Fibroblast of upper back skin (primary cell): ENCODE measurements at places on chromosomes 2 and 18.

DNA sequence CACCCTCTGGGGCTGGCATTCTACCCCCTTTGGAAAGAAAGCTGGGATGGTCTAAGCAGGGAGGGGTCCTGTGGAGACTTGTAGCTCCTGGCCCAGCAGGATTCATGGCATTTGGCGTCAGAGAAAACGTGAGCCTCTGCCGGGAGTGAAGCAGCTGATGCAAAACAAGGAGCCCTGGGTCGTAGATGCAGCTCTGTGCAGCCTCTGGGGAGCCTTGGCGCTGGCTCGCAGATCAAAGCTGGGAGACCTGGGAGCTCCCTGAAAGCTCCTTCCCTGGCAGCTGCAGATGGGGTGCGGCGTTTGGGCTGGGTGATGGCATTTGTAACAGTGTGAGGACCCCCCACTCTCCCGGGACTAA lies 148.3 kb downstream of the KLHL29 start:
- DNase-seq: no peak

DNA sequence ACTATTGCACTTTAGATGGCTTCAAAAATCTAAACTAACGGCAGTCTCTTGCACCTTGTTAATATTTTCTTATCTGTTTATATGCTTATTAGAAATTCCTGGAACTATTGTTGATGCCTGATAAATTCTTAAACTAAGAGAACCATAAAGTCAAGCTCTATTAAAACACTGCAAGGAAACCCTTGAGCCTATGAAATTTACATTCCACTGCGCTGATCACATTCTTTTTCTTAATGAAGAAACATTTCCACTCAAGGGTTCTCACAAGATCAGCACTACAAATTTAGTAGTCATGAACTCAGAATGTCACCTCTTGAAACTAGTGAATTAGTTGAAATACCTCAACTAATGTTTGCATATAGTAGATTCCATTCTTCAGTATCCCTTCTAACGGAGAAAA lies 331.8 kb upstream of the SLC8A1 start:
- DNase-seq: no peak

GRCh38 chr2:37997629-37998028 lies 72.5 kb downstream of the RMDN2 start:
- DNase-seq: no peak

- DNase-seq: no peak
These were observed 336.6 kb downstream of the SMAD2 start for GRCh38 chr18:47593744-47594472.

DNA sequence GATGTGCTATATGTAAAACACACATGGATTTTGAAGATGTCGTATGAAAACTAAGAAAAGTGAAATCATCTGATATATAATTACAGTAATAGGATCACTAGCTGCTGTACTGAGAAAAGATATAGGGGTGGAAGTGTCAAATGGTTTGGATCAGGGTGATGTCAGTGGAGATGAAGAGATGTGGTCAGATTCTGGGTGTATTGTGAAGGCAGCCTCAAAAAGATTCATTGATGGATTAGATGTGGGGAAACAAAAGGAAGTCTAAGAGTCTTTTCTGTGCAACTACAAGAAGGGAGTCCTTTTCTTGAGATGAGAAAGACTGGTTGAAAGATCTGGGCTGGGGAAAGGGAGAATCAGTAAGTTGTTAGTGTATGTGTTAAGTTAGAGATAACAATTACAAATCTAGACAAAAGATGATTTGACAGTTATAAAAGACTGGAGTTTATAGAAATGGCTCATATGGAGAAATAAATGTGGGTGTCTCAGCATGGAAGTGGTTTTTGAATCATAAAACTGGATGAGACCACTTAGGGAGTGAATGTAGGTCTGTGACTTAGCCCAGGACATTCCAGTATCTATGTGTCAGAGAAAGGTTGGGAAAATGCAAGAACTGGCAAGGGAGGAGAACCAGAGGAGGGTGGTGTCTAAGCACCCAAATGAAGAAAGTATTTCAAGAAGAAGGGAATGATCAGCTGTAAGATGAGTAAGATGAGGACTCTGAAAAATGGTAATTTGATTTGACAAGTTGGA lies 347.4 kb downstream of the PARD3B start:
- peak; percentile 82 for DNase-seq

- no peak for DNase-seq
These were observed 8.7 kb downstream of the EPHA4 start for GRCh38 chr2:221563270-221563985.

DNA sequence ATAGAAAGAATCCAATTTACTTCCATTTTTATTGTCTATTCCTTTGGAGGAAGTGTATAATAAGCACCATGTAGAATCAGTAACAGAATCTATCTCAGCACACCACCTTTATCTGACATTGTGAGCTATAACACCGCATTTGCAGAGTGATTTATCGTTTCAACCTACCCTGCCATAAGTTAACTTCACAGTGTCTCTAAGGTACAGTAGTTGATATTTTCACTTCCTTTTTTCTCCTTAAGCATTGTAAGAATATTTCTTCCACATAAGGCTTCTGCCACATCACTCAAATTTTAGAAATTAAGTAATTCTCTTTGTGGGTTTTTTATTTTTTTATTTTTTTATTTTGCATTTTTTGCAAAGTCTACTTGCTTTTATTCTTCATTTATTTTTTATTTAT lies 107.1 kb downstream of the TMX3 start:
- DNase-seq: no peak

DNA sequence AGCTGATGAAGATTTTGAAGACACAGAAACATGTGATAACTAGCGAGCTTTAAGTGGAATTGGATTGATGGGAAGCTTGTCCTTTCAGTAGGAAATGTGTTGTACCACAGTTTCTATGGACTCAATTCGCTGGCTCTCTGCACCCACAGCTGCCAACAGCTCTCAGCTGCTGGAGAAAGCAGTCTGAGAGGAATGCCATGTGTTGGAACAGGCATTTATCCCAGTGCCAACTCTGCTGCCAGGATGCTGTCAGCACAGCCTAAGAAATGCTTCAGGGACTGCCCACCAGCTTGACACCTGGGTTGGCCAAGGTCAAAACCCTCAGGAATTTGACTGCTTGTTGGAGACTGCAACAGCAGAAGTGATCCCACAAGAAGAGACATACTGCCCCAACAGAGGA lies 193.0 kb upstream of the THSD7B start:
- DNase-seq: no peak

DNA sequence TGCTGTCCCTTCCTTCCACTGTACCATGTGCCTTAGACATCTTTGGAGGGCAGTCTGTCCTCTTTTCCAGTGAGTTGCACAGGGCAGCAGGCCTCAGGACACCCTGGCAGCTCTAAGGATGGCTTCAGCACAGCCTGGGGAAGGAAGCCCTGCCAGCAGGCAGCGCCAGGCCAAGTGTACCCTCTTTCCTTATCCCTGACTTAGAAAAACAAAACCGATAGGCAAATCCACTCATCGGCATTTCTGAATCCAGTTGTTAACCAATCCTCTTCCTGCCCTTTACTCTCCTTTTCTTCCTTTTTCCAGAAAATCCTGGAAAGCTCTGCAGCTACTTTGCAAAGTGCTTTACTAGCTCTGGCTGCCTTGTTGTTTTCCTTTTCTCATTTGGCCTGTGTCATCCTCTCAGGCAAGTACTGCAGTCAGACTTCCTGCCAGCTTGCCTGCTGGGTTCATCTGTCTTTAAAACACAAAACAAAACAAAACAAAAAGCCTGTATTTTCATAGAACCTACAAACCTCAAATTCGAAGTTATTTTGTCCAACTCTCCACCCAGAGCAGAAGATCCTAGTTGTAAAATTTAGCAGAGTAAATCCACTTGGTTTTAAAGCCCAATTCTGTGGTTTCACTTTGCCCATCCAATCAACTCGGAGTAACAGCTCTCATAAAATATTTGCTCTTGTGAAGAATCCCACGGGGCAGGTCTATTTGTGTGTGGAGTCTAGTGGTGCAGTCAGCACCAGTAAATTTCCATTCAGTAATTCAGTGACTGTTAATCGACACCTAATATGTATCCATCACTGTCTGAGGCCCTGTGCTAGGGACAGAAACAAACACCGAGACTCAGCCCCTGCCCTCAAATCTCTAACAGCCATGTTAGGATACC lies 45.2 kb downstream of the PCBP1 start:
- DNase-seq: peak; percentile 55

GRCh38 chr2:215750763-215751162 lies 262.6 kb downstream of the MREG start:
- DNase-seq: peak; percentile 53

- DNase-seq: peak; percentile 52
These were observed 411.6 kb upstream of the TCF4 start for GRCh38 chr18:55999641-56000040.

DNA sequence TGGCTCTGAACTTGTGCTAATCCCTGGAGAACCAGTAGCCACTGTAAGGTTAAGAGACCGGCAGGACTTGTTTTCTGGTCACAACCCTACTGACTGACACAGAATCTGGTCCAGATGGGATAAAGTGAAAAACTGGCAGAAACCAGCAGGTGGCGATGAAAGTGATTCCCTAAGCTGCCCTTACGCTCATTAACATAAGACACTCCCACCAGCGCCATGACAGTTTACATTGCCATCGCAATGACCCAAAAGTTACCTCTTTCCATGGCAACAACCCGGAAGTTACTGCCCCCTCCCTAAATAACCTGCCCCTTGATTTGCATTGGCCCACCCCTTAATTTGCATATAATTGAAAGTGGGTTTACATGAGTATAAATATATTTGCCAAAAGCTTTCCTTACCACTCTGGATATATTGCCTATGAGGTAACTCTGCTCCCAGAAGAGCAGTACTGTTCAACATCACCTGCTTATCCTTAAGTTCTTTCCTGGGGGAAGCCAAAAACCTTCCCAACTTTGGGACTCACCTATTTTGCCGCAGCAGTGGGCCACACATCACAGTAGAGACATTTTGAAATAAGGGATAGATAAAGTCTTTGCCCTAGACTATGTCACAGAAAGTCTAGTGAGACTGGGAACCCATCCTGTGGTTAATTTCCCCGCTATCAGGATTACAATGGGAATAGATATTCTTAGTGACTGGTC lies 35.8 kb upstream of the AFF3 start:
- DNase-seq: peak; percentile 35

DNA sequence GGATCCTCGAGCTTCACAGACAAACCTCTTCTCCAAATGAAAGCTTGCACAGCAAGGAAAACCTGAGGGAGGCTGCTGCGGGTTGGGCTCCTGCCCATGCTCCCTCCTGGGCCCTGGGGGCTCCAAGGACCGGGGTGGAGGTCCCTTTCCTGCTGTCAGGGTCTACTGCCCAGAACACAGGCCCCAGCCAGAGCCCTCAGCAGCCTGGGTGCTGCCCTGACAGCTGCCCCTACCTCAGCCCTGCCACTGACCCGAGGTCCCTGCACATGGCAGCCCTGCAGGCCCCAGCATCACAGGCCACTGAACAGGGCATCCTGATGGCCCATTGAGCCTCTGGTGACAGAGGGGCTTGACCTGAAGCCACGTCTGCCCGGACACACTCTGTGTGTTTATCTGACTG lies 41.0 kb downstream of the CROCC2 start:
- no peak for DNase-seq

DNA sequence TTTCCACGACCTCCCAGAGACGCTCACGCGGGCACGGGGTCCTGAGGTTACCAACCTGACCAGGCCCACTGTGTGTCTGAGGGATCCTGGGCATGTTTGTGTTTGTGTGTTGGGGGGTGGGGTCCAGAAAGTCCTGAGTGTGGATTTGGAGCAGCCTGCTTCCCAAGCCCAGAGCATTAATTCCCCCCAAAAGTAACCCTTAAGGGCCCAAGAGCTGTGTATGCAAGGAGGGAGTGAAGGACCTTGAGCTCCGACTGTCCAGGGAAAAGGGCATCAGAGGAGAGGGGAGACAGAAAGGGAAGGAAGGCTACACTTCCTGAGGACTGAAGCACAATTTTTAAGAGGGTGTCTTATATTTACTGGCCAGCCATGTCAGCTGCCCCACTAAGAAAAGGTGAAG lies 5.2 kb upstream of the SIX3 start:
- no peak for DNase-seq

DNA sequence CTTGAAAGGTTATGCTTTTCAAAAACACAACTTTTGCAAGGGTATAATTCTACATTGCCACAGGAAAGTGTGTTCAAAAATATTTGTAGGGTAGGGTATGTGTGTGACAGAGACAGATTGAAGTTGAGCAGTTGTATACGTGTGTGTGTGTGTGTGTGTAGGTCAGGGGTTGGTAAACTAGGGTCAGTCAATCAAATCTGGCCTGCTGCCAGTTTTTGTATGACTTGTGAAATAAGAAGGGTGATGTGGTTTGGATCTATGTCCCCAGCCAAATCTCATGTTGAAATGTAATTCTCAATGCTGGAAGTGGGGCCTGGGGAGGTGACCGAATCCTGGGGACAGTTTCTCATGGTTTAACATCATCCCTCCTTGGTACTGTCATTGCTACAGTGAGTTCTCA lies 148.2 kb downstream of the CERS6 start:
- no peak for DNase-seq

GRCh38 chr2:792687-793086 lies 115.5 kb upstream of the TMEM18 start:
- DNase-seq: no peak

GRCh38 chr2:210190345-210190744 lies 19.1 kb upstream of the KANSL1L start:
- no peak for DNase-seq

- no peak for DNase-seq
These were observed 29.9 kb downstream of the RHBDD1 start for GRCh38 chr2:226865710-226866109.

DNA sequence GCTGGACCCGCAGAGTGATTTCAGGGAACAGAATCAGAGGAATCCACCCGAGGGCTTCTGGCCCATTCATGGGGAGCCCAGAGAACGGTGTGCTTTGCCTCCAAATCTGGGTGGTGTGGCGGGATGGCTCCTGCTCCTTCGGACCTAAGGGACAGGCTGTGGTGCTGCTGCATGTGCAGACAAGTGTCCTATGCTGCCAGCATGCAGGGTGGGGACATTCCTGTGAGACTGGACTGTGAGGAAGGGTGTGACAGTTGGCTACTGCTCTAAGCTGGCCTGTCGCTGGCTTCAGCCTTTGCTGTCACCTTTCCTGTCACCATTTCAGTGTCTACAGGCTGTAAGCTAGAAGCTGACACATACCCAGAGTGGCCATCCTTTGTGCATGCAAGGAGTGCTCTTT lies 2.9 kb upstream of the SLC4A3 start:
- no peak for DNase-seq

DNA sequence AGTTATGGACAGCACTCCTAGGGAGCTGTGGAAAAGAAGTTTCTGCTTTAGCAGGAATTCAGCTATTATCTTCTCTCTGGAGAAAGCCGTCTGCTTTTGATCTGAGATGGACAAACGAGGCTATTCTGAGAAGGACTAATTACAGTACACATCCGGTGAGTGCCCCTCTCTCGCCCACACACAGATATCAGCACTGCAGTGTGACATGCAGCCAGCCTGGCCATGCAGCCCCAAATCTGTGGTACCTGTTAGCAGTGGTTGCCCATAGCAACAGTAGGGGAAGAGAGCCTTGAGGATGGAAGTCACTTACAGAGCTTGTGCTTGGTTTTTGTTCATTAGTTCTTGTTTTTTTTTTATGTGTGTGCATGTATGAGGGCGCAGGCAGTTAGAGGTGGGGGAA lies 73.9 kb upstream of the TRIB2 start:
- no peak for DNase-seq

- DNase-seq: no peak
These were observed 121.5 kb downstream of the GCA start for GRCh38 chr2:162465430-162465829.
